ENCODE measurements at places on chromosomes 7 and 10. TPM values are rescaled to one million over a fixed set of nuclear protein-coding genes. Genes with fewer than 3 reads are reported as not detected.

Gene MYL7
- total RNA-seq, result 2.2 TPM

DNA sequence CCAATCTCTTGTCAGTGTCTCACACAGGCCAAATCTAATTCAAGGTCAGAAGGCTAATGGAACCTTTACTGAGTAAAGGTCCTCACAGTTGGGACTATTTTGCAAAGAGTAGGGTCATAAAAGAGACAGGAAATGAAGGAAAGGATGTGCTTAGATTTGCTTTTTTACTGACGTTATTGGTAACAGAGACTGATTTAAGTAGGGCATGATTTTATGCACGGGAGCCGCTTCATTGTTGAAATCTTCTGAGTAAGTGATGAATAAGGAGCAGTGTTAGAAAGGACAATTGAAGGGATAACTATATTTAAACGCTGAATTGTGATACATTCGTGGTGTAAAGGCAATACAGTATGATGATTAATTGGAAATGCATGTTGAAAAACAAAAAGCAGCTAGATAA is 261.5 kb downstream of the MALRD1 start:
- no peak for DNase-seq

GRCh38 chr7:45190406-45191165 is 33.0 kb downstream of the RAMP3 start:
- no peak for DNase-seq

- no peak for DNase-seq
Measured at GRCh38 chr7:157537056-157537455, 200.3 kb downstream of the DNAJB6 start.
